ENCODE measurements at places on chromosomes 7 and 10. TPM values are rescaled to one million over a fixed set of nuclear protein-coding genes. Genes with fewer than 3 reads are reported as not detected.

The PLCE1 gene
- total RNA-seq = 0.50 TPM

The RPEL1 gene
- 0.05 TPM for total RNA-seq

DNA sequence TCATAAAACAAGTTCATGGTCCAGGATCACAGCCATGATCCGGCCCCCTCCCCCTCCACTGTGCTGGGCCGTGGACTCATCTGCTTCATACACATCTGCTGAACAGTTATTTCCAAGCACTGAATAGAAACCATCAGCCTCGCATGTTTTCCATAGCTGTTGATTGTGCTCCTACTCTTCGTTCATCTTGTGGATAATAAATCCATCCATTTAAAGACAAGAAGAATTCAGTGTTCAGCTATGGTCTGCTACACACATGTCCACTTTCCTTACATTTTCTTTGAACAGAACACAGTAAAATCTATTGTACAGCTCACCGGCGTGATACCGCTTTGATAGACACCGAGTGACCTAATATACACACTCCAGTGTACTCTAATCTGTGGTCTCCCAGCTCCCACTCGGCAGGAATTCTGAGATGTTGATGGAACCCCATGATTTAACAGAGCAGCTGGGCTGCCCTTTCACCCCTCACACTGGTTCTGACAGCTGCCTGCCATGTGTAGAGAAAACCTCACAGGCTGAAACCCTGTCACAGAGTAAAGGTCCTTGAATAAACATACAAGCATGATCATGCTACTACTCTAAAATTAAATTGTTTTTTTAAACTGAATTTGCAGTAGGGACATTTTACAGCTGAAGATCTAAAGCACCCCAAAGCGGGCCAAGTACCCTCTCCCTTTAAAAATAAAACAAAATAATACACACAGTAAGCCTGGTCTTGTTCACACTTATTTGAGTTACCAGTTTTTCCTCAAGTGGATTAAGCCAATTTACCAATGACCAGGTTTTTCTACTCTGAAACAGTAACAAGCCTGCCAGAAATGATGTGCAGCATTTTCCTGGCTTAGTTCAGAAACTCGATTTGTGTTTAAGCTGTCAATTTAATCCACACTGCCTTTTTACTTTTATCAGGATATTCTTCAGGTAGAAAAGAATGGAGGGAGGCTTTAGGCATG lies 95.1 kb upstream of the FZD1 start:
- DNase-seq = no peak

- peak; percentile 99 for DNase-seq
These were observed 302.4 kb upstream of the NFE2L3 start for GRCh38 chr7:25849500-25850184.

DNA sequence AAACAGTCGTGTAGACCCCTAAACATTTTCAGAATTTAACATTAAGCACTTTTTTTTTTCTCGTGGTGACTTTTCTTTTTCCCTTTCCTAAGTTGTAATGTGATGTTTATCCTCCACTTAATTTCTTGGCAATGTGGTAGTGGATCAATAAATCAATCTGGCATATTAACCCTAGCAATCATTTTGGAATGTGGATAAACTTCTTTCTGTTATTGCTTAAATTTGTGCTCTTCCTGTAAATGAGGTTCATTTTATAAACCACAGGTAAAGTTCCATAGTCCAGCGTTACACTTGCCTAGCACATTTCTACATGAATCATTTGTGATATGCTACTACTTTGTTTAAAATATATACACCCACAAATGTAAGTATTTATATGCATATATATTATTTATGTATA lies 247.4 kb upstream of the ETV1 start:
- no peak for DNase-seq

DNA sequence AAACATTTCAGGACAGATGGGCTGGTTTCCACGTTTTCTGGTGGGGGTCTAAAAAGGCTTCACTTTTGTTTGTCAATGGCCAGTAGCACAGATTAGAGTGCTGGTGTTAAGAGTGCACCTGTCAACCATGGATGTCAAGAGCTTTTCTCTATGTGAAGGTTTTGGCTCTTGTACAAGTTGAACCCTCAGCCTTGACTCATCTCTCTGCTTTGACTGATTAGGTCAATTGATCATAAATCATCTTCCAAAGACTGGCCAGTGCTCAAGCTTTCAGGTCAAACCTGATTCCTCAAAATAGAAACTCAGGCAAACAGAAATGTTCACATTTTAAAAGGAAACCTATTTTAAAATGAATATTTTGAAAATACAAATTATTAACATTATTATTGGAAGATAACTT lies 59.6 kb upstream of the SP4 start:
- no peak for DNase-seq

The ATAD1 gene
- total RNA-seq = 80.5 TPM

DNA sequence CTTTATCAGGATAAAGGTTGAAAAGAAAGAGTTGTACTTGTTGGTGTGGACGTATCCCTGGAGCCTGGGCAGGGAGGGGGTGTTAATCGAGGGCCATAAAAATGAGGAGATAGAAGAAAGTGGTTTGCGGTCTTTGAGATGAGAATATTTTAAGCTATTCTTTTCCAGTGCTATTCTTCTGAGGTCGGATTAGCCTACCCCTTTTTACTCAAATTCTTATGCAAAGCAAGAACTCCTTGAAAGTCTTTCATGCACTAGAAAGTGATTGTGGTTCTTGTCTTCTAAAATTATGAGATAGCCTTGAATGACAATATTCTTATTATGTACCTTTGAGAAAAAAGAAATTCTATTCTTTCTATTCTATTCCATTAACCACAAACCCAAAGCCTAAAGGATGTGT lies 201.3 kb upstream of the SEMA3C start:
- no peak for DNase-seq

The KIAA1549 gene
- 2.7 TPM for total RNA-seq

The ADIRF gene
- total RNA-seq = not detected

GRCh38 chr7:148723846-148724245 lies 25.1 kb downstream of the CUL1 start:
- no peak for DNase-seq

The HABP2 gene
- total RNA-seq = not detected

DNA sequence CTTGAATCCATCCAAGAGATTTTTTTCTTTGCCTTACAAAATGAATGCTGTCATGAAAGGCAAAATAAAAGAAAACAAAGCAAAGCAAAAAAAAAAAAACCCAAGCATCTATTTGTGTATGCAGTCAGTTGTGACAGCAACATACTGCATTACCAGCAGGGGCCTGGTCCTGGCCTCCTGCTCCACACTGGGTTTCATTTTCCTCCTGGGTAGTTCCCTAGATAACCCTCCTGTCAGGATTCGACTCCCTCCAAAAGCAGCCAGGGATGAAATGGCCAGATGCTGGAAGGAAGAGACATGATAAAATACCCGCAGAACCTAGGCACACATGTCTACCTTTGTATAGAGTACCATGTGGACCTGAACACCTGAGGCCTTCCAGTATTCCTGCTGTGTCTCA lies 148.6 kb downstream of the NRCAM start:
- no peak for DNase-seq

The SH2D4B gene
- 0.11 TPM for total RNA-seq

GRCh38 chr7:83934118-83934734 lies 260.4 kb downstream of the SEMA3A start:
- DNase-seq = peak; percentile 38

DNA sequence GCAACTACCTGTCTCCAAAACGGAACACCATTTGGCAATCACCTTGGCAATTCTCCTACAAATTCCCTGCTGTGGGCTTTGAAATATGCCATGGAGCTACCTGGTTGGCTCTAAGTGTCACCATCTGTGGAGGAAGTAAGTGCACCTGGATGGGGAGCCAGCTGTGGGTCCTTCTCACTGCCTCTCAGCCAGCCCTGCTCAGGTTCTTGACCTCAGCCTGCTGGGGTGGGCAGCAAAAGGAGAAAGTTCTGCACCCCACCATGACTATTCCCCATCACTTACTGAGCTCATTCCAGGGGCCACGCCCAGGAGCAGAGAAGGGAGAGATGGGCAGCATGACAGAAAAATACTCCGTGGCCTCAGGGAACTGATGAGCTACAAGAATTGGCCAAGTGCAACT lies 158.7 kb downstream of the TNS3 start:
- DNase-seq = no peak

The SCIN gene
- total RNA-seq = 0.59 TPM

The DENND2A gene
- total RNA-seq = 0.16 TPM

- DNase-seq = no peak
These were observed 90.9 kb upstream of the TCF7L2 start for GRCh38 chr10:112858986-112859651.

- DNase-seq = no peak
These were observed 584.6 kb upstream of the POM121L12 start for GRCh38 chr7:52450816-52451215.

- no peak for DNase-seq
These were observed 222.3 kb downstream of the SFMBT2 start for GRCh38 chr10:7188456-7189050.

The GNGT1 gene
- not detected for total RNA-seq

GRCh38 chr7:147033641-147034040 lies 917.0 kb downstream of the CNTNAP2 start:
- no peak for DNase-seq

DNA sequence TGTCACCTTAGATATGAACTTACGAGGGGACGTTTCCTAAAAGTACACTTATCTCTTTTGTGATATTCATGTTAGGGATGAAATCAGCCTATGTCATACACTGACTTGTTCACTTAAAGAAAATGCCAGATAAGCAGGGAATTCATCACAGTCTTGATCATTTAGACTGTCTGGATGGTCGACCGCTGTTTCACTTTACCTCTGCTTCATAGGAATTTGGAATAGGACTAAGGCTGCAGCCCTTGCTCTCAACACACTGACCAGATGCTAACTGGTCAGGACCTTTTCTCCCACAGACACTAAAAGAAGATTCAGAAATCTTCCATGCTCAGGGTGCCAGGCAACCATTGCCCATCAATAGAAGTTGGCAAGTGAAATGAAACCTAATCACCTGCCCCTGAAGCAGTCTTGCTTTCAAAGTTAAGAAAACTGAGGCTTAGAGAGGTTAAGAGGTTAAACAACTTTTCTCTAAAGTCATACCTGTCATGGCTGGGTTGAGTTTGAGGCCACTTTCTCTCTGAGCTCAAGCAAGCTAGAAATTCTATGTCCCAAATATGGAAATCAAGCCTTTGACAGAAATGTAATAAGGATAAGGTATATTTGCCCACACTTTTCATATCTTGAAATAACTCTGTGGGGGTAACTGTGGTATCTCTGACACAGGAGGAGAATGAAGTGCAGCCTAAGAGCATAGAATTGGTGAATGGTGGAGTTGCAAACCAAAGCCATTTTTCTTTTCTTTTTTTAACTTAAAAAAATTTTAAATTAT lies 77.1 kb downstream of the MAP3K8 start:
- DNase-seq = no peak

The SLC29A3 gene
- 2.1 TPM for total RNA-seq

- no peak for DNase-seq
These were observed 37.5 kb downstream of the PTN start for GRCh38 chr7:137305901-137306621.

DNA sequence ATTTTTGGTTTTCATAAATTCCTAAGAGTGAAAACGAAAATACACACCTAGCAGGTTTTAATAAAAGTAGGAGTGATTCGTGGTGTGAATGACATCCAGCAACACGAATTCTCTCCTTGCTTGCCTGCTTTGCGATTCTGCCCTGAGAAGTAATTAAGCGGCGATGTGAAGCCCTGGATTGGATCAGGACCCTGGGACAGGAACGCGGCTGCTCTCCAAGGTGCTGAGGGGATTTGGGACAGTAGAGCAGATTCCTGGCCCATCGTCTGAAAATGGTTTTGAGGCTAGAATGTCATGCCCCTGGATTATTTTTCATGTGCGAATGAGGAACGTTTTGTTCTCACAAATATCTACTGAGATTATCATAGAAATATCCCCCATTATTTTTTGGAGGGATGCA lies 7.8 kb downstream of the NPS start:
- DNase-seq = no peak

GRCh38 chr10:113175756-113176651 lies 226.0 kb downstream of the TCF7L2 start:
- DNase-seq = no peak

The PPP3CB gene
- 10.3 TPM for total RNA-seq

- peak; percentile 31 for DNase-seq
These were observed 217.8 kb upstream of the SEMA3A start for GRCh38 chr7:84412161-84412969.

DNA sequence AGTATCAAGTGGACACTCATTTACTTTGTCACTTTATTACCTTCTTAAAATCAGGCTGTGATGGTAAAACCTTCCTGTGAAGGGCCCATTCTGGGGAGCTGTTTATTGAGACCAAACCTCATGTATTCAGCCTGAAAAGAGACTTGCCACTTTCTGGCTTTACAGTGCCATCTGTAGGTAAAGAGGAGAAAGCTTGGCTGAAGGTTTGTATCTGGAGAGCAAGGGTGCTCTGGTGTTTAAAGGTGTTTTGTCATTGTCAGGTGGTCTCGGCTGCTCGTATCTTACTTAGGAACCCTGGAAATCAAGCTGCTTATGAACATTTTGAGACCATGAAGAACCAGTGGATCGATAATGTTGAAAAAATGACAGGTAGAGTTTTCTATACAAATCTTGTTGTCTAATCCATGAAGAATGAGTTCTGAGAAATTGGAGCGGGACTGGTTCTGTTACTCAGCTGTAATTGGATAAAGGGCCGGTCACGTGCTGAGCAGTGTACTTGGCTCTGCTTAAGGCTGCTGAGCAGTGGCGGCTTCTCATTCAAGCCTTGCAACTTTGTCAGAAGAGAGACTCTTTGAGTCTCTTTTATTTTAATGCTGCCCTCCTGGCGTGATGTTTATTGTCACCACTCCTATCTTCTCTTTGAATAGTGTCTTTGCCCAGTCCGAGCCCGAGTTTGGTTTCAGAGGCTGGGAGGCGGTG lies 46.9 kb downstream of the AP3M1 start:
- peak; percentile 54 for DNase-seq

The CALHM1 gene
- total RNA-seq = not detected

DNA sequence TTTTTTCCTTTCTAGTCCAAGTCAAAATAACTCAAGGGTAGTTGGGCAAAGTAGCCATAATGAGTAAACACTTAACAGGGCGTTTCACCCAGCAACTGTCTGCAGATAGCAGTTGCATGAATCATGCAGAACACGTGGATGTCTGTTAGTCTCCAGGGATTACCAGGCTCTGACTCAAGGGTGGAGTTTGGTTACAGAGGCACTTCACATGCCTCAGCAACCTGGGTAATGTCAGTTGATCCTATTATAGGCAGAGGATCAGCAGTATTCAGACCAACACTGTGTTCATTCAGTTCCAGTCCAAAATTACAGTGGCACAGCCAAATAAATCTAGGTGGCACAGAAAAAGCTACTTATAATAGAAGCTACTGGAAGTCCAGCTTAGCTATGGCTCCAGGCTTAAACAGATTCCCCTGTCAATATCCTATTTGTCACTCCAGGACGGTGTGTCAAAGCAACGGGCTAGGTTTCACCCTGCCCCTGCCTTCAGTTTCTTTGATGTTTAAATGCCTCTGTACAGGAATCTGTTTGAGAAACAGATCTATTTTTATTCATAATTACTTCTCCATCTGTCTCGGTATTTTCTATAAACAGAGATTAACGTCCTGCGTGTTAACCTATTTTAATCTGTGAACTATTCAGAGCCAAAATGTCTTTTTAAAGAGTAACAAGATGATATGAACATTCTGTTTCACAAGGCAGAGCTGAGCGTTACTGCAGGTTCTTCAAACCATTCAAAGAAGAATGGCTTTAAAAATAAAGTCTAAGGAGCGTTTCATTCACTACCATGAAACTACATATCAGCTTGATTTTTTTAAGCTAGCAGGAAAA lies 162.6 kb upstream of the AKR1E2 start:
- peak; percentile 97 for DNase-seq

The MMD2 gene
- total RNA-seq = not detected

The COPS6 gene
- total RNA-seq = 75.2 TPM

GRCh38 chr10:92799568-92799967 lies 48.8 kb upstream of the EXOC6 start:
- no peak for DNase-seq

GRCh38 chr7:39700165-39700564 lies 76.8 kb downstream of the RALA start:
- no peak for DNase-seq

Data from SK-MEL-5 (cell line).